ENCODE measurements at places on chromosomes 11 and 22.

DNA sequence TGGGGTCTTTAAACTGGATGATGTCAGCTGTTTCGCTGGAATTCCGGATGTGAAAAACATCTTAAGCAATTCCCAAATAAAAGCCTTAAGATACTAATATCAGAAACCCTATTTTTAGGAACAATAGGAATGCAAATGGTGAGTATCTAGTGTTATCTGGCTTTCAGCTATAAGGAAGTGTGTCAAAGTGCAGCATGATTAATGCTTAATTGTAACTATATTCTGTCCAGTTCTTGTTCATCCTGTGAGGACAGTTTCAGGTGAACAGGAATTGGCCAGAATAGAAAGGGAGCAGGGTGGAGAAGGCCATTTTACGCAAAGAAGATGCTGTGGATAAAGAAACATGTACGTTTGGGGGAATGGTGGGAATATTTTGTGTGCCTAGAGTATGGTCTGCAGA lies 108.2 kb downstream of the RASSF10 start:
- no peak for DNase-seq

GRCh38 chr11:7668911-7669310 lies 4.4 kb downstream of the CYB5R2 start:
- DNase-seq, result no peak

GRCh38 chr11:39434466-39434865 lies 2025.0 kb downstream of the LRRC4C start:
- DNase-seq, result no peak

DNA sequence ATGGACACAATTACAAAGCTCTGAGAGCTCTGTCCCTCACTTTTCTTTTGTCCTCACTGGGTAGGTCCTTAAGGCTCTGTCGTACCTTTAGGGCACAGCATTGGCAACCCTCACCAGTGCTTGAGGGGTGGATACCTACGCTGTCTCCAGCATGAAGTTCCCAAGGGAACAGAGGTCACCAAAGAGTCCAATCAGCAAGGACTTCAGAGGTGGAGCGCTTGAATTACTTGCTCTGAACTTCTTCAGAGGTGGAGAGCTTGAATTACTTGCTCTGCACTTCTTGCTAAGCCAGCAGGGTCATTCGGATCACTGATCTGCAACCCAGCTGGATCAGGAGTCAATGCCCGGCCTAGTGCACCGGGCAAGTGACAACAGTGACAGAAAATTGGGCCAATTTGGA lies 35.1 kb downstream of the RRP7A start:
- no peak for DNase-seq

DNA sequence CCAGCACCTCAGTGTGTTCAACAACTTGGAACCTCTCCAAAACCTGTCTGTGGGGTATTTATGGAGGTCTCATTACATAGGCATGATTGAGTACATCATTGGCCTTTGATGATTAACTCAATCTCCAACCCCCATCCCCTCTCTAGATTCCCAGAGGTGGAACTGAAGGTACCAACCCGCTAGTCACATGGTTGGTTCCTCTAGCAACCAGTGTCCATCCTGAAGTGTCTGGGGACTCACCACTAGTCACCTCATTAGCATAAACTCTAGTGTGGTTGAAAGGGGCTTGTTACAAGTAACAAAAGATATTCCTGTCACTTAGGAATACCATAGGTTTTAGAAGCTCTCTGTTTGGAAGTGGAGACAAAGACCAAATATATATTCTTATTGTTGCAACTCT lies 40.3 kb downstream of the SIK2 start:
- DNase-seq, result no peak

DNA sequence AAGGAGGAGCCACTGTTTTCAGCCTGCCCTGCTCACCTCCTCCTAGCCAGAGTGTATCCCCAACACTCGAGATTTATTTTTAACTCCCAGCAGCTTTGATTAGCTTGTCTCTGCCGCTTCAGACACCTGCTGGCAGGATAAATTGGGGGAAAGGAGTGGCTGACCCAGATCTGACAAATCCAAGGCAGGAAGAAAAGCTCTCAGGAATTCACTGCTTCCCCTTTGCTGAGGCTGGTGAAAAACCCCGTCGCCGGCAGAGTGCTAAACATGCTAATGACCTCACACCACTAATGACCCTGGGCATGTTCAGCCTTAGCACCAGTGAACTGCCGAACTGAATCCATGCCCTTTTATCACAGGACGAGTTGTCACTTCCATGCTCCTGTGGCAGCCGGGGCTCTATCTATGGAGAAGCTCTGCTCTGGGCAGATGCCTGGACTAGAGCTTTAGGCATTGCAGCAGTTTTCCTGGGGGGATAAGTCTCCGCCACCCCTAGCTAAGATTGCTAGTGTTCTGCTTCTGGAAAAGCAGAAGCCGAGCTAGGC lies 52.2 kb downstream of the FEZ1 start:
- no peak for DNase-seq

GRCh38 chr11:84003181-84003580 lies 717.0 kb upstream of the CCDC90B start:
- DNase-seq, result no peak

DNA sequence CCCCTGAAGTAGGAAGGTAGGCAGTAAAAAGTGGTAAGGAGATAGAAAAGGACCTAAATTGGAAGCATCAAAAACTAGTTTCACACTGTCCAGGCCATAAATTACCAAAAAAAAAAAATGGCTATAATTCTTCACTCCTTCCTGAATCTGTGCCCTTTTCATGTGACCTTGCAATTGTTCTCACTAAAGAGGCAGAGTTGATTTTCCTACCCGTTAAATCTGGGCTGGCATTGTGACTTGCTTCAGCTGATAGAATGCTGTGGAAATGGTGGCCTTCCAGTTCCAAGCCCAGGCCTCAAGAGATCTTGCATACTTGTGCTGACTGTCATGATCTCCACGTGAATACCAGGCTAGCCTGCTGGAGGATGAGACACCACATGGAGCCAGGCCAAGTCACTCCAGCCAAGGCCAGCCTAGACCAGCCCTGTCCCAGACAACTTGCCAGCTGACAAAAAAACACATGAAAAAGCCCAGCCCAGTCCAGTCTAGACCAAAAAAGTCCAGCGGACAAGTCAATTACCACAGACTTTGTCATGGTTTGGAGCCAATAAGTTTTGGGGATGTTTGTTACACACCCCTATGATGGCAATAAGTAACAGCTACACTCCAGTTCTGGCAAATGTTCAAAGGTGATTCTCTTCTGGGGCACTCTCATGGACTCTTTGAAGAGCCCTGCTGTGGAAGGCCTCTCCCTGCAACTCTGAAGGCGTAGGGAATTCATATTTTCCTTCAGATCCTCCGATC lies 51.4 kb upstream of the NUP50 start:
- DNase-seq, result no peak

DNA sequence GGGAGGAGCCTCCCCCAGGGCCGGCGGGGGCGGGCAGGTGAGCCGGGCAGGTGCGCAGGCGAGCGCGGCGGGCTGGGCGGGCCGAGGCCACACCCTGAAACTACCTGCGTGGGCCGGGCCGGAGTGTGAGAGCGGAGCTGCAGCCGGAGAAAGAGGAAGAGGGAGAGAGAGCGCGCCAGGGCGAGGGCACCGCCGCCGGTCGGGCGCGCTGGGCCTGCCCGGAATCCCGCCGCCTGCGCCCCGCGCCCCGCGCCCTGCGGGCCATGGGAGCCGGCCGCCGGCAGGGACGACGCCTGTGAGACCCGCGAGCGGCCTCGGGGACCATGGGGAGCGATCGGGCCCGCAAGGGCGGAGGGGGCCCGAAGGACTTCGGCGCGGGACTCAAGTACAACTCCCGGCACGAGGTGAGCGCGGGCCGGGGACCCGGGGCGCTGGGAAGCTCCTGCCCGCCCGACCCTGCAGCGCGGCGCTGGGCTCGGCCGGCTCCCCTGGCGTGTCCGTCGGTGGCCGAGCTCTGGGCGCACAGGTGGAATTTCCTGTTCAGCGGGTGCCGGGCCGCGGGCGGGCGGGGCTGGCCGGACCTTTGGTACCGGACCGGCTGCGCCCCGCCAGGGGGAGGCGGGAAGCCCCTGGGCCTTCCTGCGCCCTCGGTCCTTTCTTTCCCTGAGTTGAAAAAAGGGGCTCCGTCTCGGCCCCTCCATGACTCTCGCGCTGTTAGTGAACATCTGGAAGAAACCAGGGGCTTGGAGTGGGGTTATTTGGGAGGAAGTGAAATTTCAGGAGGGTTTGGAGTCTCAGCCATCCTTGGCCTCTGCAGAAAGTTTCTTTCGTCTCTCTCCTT lies at the start of gene ST14:
Gene ST14 (plus strand): TSS at position 126 of the 841 bp plus-strand sequence. CDS start 198 bp downstream, at position 324.
- no peak for DNase-seq

GRCh38 chr22:17265649-17266248 lies 46.5 kb upstream of the ADA2 start:
- no peak for DNase-seq

GRCh38 chr11:91608677-91609076 lies 615.9 kb upstream of the FAT3 start:
- DNase-seq, result no peak

- DNase-seq, result no peak
Observed at GRCh38 chr22:22843848-22844247, 43.8 kb upstream of the IGLL5 start.

DNA sequence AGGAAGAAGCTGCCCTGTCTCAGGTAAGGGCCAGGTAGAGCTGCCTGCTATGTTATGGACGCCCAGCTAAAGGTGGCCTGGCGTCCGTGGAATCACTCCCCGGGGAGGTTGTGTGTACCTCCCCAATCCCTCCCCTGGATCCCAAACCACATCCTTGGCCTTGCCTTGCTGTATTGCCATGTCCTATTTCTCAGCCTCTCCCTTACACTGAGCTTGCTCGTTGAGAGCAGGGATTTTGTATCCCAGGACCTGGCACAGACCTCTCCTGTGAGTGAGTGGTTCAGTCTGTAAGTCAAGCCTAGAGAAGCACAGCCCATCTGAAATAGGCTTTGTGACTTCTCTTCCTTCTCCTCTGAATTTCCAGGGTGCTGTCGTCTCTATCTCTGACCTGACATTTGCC lies 53.9 kb downstream of the TRAF6 start:
- no peak for DNase-seq

- no peak for DNase-seq
Observed at GRCh38 chr11:17720796-17721171, 1.4 kb downstream of the MYOD1 start.

- DNase-seq, result no peak
Observed at GRCh38 chr11:27085111-27085510, 44.5 kb downstream of the BBOX1 start.

DNA sequence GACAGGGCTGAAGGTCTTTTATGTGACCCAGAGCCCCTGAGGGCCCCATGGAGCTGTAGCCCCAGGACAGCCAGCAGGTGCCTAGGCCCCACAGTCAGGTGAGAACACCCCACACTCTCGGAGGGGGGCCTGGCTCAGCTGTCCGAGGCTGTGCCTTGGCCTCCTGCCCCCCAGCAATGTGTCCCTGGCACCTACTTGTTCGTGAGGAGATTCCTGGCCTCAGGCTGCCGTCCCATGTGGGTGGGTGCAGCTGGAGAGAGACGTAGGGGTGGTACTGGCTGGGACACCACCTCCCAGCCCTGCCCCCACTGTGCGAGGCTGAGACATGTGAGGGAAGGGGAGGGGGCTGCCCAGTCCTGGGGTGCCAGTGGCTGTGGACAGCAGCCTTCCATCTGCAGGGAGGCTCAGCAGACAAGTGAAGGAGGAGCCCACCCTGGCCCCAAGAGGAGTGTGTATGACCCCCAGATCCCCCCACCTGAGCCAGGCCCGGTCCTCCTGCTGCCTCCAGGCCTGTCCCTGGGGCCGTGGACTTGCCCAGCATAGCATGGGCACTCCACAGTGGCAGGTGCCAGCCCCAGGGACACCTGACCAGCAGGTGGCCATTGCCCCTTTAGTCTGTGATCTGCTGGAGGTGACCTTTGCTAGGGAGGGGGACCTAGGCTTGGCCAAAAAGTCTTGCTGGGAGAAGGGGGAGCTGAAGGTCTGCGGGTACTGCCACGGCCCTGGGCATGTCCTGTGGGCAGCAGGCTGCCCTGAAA lies 17.0 kb downstream of the IL17REL start:
- no peak for DNase-seq

DNA sequence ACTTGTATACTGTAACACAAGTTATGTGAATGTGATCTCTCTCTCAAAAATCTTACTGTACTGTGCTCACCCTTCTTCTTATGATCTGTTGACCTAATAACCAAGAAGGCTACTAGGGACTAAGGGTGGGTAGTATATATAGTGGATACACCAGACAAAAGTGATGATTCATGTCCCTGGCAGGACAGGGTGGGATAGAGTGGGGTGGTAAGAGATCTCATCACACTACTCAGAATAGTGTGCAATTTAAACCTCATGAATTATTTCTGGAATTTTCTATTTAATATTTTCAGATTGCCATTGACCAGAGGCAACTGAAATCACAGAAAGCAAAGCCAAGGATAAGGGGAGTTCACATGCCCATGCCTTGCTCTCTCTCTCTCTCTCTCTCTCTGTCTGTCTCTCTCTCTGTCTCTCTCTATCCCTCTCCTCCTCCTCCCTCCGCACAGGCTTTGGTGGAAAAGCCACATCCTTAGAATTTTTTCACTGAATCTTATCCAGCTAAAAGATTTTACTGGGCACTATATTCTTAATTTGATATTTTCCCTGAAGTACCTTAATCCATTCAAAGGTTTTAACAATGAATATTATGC lies 12.0 kb upstream of the STK33 start:
- DNase-seq, result no peak

Data from activated T-helper 2 cell treated with anti-CD3 and anti-CD28 coated beads, Interferon-gamma antibody, Interleukin-2, Interleukin-4, amounts not matched to agents 10 μg/mL and 5 μg/mL and 100 μg/mL, durations not matched to agents 14 hours and 24 hours and 36 hours (primary cell).